NCI-H1930 (cell line): ENCODE measurements at places on chromosomes 3 and 15.

DNA sequence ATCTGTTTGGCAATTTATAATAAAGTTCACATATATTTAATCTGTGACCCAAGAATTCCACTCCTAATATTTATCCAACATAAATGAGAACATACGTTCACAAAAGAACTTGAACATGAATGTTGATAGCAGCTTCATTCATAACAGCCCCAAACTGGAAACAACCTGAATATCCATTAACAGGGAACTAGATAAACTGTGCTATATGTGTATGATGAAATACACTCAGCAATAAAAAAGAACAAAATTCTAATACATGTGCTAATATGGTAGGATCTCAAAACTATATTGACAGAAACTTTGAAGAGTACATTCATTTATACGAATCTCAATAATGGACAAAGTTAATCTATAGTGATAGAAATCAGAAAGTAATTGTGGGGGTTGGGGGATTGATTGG is 5.1 kb upstream of the BHLHE40 start:
- no peak for DNase-seq

DNA sequence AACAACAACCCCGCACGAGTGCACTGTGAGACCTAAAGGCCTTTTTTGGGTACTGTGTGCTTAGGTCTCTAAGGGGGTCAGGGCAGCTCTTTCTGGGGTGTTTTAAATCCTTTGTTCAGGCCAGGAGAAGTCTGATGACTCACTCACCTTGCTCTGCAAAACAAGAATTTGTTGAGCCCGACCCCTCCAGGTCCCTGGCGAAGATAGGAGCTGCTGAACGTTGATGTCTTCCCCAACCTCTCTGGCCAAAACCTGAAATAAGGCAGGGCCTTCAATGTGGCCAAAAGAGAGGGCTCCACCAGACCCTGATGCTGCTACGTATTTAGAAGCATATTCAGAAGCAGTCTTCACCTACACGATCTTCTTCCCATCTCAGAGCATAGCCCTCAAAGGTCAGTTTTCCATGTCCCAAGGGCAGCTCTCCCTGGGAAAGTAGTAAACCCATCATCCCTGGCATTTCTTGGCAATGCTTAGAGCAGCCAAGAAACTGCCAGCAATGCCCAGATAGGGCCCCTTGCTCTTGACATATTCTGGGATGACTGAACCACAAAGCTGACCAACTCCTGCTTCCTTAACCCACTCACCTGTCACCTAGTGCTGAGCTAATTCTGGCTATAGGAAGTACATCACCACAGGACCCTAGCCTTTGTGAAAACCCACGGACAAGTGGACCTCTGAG is 27.1 kb downstream of the CCDC13 start:
- no peak for DNase-seq

DNA sequence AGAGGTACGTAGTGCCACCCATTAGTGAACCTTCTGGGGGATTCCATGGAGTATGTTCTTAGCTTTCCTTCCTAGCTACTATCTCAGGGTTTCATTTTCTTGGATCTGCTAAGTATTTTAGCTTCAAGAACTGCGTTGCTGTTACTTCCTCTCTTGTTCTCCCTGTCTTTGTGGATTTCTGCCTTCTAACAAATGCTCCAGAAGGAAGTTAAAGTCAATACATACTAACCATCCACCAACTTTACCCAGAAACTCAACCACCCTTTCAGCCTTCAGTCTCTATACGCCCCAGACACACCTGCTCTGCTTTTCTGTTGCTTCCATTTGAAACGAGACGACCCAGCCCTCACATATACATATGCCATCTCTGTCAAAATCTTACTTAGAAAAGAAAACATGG is 2.4 kb upstream of the KLF13 start:
- DNase-seq, result no peak

DNA sequence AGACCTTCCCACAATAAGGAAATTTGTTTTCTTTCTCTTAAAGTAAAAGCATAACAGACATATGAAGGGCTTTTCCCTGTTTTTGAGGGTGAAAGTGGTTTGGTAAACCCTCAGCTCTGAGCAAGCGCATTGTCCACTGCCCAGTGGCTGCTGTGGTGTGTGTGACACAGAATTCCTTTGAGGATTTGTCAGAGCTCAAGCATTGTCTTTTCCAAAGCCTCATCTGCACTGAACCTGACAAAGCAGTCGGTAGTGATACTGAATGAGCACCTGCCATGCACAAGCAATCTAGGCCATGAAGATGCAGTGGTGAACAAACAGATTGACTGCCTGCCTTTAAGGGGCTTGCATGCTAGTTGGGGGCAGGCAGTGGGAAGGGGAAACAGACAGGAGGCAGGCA is 128.3 kb downstream of the PLCL2 start:
- DNase-seq, result peak; percentile 12

GRCh38 chr3:112379020-112379690 is 46.2 kb downstream of the CD200 start:
- DNase-seq, result no peak

GRCh38 chr15:49190586-49190985 is 20.5 kb downstream of the GALK2 start:
- DNase-seq, result no peak
